ENCODE measurements at places on chromosomes 5 and 9.

- no peak for DNase-seq
Measured at GRCh38 chr9:101737705-101738565, 512 bp downstream of the GRIN3A start.

DNA sequence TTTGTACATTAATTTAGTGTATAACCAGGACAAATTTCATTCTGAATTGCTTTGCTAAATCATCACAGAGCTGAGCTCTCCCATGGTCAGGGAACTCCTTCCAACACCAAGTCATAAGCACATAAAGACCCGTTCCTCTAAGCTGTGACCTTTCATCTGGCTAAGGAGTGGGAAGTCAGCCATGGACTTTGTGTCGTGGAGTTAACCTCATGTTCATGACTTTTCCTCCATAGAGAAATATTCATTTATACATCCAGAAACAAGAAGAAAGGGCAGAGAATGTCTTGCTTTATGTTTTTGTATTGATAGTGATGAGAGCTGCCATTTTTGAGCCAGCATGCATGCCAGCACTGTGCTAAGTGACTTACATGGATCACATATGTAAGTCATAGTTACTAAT, 97.5 kb downstream of the INIP start:
- no peak for DNase-seq

DNA sequence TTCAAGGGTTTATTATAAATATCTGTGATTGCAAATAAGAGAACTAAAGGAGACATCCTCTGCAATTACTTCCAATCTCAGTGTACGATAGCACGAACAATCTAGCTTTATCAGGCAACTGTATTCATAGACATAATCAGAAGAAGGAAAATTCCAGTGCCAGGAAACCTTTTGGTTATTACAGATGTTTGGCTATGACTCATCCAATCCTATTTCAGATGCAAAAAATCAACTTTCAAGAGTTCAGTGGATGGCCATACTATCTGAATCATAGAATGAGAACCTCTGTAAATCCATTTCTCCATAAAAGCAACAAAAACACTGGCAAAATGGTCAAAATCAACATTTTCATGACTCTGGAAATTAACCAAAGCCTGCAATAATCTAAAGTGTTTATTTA, 37.9 kb downstream of the GAS1 start:
- DNase-seq = no peak

DNA sequence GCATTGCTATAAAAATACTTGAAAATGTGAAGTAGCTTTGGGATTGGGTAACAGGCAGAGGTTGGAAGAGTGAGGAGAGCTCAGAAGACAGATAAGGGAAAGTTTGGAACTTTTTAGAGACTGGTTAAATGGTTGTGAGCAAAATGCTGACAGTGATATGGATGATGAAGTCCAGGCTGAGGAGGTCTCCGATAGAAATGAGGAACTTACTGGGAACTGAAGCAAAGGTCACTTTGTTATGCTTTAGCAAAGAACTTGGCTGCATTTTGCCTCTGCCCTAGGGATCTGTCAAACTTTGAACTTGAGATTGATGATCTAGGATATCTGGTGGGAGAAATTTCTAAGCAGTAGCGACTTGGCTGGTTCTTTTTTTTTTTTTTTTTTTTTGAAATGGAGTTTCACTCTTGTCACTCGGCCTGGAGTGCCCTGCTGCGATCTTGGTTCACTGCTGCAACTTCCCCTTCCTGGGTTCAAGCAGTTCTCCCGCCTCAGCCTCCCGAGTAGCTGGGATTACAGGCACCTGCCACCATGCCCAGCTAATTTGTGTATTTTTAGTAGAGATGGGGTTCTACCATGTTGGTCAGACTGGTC, 998.9 kb downstream of the TLE1 start:
- DNase-seq = no peak

- no peak for DNase-seq
Measured at GRCh38 chr9:80720579-80720978, 968.8 kb downstream of the TLE1 start.

DNA sequence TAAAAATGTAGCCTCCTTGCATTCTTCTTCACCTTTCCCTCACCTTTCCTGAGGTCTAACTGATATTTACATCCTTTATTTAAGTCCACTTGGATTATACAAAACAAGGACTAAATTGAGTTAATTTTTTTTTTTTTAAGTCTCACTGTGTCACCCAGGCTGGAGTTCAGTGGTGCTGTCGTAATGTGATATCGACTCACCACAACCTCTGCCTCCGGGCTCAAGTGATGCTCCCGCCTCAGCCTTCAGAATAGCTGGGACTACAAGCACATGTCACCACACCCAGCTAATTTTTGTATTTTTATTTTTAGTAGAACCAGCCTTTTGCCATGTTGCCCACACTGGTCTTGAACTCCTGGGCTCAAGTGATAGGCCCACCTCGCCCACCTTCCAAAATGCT, 195.3 kb downstream of the BNC2 start:
- DNase-seq = no peak

DNA sequence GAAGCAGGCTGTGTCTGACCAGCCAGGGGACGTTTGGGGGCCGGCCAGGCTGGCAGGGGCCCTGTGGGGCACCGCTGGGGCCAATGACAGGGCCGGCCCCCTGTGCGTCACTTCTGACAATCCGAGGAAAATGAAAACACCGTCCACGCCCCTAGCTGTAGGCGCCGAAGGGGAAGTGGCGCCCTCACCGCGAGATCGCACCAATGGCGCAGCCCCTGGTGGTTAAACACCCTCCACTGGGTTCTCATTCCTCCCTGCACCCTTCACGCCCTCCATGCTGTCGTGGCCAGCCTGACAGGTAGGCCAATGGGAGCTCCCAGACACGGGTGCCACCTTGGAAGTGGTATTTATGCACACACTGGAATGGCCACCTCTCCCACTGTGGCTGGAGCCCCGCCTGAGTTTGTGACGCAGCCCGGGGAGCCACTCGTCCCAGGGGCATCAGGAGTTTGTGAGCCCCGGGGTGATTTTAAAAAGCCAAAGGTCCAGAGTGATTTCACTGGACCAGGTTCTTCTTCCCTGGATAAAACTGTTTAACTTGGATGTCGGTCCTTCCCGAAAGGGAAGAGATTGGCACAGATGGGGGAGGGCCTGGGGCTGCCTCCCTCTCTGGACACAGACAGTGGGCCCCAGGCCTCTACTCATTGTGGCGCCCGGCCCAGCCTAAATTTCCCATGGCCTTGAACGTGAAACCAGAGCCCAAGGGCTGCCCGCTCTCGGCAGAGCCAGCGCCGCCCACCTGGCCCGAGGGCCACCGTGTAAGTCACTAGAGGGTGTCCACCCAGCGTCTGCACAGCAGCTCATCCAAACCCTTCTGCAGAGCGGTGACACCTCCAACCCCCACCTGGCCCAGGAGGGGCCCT, 49.7 kb downstream of the NKD2 start:
- DNase-seq = no peak

- DNase-seq = no peak
Measured at GRCh38 chr5:6899221-6899620, 186.0 kb downstream of the TENT4A start.

- no peak for DNase-seq
Measured at GRCh38 chr9:32928145-32928763, 73.2 kb downstream of the APTX start.

GRCh38 chr5:7464182-7464581, 68.2 kb downstream of the ADCY2 start:
- no peak for DNase-seq

DNA sequence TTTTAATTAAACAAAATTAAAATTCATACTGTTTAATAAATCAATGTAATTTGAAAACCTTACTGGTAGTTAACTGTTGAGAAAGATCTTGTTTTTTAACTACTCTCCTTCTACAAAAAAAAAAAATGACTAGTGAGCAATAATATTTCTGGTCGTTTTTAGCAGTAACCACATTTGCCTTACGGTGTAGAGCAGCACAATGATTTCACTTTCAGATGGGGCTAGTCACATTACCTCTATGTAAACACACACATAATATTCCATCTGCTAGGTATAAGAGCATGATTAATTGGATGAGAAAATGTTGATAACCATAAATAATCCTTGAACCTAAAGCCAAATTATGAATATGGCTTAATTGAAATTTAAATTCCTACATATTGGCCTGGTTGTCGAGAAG, 198.1 kb downstream of the CHSY3 start:
- no peak for DNase-seq

DNA sequence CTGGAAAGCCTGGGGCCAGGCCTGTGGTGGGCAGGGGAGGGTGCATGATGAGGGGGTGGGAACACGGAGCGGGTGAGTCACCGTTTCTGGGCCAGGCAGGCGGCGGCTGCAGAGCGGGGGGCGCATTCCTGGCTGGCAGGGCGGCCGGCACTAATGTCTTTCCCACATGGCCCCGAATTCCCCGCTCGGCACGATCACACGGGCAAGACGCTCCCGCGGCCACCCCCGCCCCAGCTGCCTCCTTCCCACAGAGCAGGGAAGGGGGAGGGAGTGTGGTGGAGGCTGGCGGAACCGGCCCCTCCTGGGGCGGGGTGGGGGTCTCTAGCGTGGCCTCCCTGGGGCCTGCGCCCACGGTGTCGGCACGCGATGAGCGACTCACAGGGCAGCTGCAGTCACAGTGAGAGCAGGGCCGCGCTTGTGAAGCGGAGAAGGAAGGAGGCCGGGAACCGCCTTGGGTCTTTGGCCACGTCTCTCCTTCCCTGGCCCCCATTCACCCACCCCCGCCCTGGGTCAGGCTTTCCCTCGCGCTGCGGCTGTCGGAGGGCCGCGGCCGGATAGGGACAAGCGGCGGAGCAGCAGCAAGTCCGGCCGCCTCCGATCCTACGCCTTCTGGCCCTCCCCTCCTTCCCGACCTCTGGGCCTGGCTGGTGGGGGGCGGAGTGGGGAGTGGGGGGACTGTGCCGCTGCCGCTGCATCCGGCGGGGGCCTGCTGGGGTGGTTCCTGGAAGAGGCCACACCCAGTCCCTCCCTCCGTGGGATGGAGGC, 48.9 kb downstream of the CXXC5 start:
- no peak for DNase-seq

GRCh38 chr5:82154776-82155175, 123.4 kb downstream of the RPS23 start:
- no peak for DNase-seq

DNA sequence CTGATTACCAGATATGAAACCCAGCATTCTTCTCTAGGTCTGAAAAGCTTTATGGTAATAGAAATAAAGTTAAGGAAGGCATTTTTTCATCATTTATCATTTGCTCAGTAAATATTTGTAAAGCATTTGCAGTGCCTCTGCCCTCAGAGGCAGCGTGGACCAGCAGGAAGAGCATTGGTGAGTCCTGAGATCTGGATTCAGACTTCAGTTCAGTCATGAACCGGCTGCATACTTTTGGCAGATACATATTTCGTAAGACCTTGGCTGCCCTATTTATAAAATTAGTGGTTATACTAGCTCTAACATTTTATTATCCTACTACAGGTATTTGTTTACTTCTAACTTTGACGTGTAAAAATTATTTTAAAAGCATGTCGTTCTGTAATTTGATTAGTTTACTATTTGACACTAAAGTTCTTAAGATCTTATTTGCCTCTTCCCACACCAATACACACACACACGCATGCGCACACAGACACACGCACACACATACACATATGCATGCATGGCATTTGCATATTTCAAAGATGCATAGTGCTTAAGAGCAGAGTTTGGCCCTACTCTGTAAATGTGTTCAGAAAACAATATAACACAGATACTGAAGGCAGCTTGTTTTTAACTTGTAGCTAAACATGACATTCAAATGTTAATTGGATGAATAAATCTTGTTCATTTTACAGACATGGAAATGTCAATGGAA, 101.9 kb downstream of the RPS23 start:
- no peak for DNase-seq

- DNase-seq = no peak
Measured at GRCh38 chr5:58932057-58932612, 349.3 kb downstream of the RAB3C start.

GRCh38 chr5:178398901-178399700, 166.5 kb upstream of the PHYKPL start:
- DNase-seq = no peak

GRCh38 chr5:160435532-160435931, 13.9 kb downstream of the PTTG1 start:
- DNase-seq = no peak

DNA sequence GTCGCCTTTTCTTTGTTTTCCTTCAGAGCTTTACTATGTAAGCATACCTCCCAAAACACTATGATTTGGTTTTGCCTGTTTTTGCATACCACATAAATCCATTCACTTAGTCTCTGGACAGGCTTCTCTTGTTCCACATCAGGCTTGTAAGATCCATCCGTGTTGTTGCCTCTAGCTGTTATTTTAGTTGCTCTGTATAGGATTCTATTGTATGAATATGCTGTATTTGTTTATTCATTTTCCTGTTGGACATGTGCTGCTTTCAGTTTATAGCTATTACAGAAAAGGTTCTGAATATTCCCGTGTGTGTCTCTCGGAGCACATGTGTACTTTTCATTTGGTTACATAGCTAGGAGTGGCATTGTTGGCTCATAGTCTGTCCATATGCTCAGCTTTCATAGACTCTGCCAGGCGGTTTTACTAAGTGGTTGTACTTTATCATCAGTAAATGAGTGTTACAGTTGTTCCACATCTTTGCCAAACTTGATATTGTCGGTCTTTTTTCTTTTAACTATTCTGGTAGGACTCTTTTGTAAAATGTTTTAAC, 41.8 kb downstream of the NUP214 start:
- DNase-seq = no peak

DNA sequence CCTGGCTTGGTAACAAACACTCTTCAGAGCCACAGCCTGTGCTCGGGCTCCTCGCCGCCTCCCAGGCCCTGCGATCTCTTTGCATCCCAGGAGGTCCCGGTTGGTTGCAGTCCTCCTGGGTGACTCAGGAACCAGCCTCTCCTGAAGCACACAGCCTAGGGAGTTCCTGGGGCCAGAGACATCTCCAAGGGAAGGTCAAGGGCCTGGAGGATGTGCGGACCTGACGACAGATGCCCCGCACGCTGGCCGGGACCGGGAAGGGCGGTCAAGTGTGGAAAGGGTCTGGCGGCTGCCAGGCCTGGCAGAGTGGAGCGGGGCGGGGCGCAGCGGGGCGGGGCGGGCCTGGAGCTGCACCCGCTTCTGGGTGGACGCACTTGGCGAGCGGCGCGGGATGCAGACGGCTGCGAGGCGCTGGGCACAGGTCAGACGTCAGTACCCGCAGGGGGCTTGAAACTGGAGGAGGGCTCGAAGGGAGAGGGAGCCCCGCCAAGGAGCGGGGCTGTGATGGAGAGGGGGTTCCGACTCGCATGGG, 45.0 kb upstream of the PRSS3 start:
- no peak for DNase-seq

DNA sequence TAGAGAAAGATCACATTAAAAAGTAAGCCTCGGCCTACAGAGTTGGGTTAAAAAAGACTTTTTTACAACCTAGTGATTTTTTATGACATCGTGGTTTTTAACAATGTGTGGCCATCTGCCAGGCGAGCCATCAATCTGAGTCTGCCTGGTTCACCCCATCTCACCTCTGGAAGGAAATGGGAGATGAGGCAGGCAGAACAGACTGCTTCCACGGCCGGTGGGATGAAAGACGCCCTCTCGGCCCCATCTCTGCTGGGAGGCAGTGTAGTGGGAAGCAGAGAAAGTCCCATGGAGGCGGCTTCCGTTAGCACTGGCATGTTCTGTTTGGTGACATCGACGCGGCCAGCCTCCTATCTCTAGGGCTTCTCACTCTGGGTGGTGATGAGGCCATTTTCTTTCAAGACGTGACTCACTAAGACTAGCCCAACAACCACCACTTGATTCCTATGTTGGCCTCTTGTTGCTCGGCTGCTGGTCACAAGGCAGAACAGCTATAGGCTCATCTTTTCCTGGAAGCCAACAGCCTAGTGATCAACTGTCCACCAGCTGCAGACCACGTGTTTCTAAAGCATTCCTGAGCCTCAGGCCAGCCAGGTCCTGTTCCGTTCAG, 132.4 kb upstream of the OTULINL start:
- DNase-seq = no peak

Measured in hippocampal formation (tissue), 2 donors.